Fibroblast of the aortic adventitia (primary cell): ENCODE measurements at places on chromosomes 6 and 20.

- DNase-seq = no peak
Measured at GRCh38 chr6:77073410-77073760, 389.9 kb downstream of the HTR1B start.

DNA sequence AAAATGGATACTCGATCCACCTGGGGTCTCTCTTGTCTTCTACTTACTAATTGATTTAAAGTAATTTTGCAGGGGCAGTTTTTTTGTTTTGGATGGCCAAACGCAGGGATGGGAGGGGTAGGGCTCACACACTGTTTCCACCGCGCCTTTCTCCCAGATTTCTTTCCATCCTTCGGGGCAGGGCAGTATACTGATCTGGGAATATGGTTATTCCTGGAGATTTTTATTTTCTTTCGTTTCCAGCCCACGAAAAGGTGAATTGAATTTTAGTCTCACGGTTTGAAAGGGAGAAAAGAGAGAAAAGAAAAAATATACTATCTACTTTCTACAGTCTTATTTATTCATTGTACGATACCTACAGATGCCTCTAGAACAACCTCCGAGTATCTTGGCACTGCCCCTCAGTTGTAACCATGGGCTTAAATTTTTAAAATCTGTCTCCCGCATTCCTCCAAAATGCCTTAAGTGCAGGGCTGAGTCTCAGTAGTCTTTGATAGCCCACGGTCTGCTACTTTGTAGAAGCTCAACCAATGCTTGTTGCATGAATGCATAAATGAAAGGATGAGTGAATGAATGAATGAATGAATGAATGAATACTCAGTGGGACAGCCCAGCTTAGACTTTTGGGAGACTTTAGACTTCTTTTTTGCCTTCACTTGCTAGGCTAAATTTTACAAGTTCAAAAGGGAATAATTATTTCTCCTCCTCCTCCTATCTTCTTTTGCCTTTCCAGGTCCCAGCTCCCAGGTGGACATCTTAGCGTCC lies 18.1 kb upstream of the TRIM27 start:
- DNase-seq = peak; percentile 18

DNA sequence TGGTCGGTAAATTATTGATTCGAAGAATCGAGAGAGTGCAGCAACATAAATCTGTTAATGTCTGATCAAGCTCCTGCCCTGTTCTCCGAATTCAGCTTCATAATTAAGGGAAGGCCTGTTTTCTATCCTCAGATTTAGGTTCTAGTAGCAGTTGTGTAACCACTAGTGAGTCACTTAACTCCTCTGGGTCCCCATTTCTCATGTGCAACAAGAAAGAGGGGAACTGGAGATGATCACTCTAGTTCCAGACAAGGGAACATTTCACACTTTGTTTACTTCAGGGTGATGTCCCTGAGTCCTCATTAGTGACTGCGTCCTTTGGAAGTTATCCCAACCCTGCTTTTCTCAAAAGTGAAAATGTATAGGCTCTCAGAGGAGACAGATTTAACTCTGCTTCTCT lies 68.1 kb upstream of the RNF146 start:
- DNase-seq = peak; percentile 56

DNA sequence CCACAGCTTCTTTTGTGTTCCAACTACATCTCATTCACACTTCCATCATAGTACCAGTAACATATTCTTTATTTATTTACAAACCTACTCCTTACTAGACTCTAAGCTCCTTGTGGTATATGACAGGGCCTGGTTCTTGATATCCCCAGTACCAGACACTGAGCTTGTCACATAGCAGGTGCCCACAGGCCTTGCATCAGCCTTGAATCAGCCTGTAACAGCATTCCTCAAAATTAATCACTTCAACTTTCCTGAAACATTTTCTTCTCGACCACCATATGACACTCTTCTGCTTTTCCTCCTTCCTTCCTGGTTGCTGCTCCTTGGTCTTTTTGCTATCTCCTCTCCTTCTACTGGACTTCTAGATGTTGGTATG lies 24.7 kb upstream of the SRPK1 start:
- peak; percentile 21 for DNase-seq

DNA sequence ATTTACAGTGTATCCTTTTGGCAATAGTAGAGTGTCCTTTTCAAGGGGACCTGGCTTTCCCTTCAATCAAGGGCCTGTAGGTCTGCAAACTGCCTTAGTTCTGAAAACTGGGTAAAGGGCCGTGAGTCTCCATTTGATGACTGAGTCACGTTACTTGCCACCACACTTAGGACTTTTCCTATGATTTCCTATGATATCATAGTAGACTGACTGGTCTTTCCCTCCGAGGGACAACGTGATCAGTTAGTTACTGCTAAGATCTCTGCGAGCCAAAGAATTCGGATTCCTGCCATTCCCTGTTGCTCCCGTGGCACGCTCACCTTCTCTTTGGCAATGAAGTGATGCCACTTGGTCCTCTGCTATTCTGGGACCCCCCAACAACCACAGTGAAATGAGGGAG lies 8.4 kb downstream of the ZNF831 start:
- DNase-seq = no peak

- peak; percentile 25 for DNase-seq
Measured at GRCh38 chr6:41451515-41452163, 94.5 kb upstream of the FOXP4 start.

DNA sequence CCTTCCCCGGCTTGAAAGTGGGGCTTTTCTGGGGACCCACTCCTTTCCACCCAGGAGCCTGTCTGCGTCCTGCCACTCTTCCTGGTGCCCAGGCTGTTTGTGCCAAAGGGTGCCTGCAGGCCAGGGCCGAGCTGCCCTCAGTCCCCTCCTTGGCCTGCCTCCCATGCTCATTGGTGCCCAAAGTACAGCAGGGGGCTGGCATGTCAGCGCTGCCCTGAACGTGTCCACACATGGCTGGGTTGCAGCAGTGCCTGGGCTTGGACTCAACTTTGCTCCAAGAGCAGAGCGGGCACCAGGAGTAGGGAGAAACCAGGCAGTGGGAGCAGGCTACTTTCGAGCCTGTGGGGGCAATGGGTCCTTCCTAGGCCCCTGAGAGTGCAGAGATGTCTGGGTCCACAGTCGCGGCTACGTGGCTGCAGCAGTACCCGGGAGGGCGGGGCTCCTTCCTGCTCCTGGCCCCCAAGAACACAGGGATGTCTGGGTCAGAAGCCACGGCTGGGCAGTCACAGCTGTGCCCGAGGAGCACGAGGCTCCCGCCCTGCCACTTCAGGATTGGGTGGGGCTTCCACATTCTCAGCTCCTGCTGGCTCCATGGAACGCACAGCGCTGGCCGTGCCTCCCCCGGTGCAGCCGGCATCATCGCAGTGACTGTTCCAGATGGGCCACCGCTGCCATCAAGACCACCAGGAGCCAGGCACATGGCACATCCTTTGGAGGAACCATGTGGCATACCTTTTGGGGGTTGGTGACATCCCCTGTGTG lies 50.0 kb upstream of the CLDN20 start:
- DNase-seq = no peak

DNA sequence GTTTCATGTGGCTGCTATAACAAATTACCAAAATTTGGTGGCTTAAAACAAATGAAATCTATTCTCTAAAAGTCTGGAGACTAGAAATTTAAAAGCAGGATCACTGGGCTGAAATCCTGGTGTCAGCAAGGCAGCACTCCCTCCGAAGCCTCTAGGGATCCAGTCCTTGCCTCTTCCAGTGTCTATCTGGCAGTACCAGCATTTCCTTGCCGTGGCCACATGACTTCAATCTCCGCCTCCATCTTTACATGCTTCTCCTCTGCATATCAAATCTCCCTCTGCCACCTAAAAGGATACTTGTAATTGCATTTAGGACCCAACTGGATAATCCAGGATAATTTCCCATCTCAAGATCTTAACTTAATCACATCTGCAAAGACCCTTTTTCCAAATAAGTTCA lies 30.2 kb downstream of the ARHGAP18 start:
- peak; percentile 49 for DNase-seq

GRCh38 chr6:158439255-158439654 lies 120.6 kb upstream of the TMEM181 start:
- DNase-seq = no peak

- DNase-seq = no peak
Measured at GRCh38 chr6:91718198-91718597, 1131.3 kb upstream of the MAP3K7 start.

DNA sequence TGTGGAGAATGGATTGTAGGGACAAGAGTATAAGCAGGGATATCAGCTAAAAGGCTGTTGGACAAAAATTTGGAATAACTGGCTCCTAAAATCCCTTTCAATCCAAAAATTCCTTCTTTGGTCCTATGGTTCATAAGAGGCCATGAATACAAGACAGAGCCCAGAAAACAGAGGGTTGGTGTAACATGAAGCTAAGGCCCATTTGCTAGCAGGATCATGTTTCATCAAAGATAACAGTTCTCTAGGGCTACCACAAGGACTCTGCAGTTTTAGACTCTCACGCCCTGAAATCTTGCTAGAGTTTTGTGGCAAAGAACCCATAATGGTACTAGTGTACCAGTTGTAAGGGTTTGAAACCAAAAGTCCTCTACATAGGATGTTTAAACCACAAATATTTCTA lies 327.8 kb upstream of the TBX18 start:
- DNase-seq = no peak

GRCh38 chr6:12560315-12560714 lies 156.3 kb upstream of the PHACTR1 start:
- DNase-seq = no peak

DNA sequence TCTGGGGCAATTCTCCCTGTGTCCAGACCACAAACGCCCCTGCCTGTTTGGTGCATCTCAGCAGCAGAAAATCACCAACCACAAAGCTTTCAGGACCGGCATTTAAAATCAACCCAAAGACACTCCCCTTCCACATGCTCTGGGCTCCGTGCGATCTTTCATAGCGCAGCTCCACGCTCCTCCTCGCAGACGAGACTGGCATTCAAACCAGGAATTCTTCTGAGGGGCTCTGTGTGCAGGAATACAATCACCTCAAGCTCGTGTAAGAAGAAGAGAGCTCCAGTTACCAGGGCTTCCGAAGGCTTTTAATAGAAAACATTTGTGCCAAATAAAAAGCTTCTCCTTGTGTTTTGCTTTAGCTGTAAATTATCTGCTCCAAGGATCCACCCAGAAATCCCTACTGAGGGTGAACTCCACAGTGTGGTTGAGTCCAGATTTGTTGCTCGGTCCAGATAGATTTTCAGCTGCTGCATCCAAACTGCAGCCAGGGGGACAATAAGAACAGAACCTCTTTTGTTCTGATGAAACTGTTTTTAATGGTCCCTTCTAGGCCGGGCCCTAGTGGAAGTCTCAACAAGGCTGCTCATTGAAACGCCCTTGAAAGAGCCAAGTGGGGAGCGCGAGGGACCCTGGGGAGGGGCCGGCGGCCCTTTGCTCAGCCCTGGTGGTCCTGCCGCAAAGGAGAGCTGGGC lies 16.4 kb upstream of the BMP7 start:
- no peak for DNase-seq

- no peak for DNase-seq
Measured at GRCh38 chr6:151350442-151351145, 40.8 kb downstream of the ZBTB2 start.

DNA sequence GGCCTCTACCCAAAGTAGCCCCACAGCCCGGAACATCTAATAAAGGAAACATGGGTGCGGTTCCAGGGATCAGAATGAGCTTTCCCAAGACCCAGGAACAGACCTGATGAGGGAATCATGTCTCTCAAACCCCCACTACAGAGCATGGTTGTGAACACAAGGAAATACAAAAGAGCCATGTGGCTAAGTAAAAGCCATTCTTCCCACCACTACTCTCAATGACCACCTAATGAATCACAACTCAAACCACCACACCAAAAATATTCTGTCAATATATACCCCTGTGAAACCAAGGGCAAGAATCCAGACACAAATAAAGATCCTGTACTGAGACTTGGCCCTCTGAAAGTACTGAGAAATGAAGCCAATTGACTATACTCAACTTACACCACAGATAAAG lies 20.9 kb upstream of the COL21A1 start:
- no peak for DNase-seq

DNA sequence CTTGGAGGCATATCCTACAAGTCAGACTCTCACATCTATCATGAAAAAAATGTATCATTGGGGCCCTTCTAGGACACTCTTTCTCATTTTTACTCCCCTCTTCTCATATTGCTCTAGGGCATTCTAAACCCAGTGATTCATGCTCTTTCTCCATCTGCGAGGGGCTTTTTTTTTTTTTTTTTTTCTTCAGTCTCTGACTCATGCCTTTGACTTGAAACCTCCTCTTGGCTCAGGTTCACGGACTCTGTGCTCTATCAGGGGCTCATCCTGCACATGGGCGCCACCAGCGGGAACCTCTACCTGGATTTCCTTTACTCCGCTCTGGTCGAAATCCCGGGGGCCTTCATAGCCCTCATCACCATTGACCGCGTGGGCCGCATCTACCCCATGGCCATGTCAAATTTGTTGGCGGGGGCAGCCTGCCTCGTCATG lies 17.8 kb downstream of the SLC22A1 start:
- peak; percentile 83 for DNase-seq

- no peak for DNase-seq
Measured at GRCh38 chr6:2028457-2029038, 216.9 kb downstream of the GMDS start.

DNA sequence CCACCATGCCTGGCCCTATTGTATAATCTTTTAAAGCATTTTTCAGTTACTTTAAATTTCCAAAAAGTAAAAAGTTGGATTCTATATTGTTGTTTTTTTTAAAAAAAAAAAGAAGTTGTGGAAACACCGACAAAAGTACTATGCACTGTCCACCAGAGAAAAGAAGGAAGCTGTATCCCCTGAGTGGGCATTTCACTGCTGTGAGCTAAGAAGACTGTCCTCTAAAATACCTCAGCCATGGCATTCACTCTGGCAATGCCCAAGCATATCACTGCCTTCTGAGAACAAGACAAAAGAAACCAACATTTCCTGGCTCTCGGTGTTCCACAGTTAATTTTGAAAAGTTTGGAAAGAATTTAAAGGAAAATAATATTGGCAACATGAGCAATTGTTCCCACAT lies 117.8 kb downstream of the IPCEF1 start:
- DNase-seq = no peak

- no peak for DNase-seq
Measured at GRCh38 chr20:14724468-14724867, 387.1 kb upstream of the FLRT3 start.

GRCh38 chr20:23690581-23690980 lies 1.7 kb upstream of the CST4 start:
- no peak for DNase-seq

DNA sequence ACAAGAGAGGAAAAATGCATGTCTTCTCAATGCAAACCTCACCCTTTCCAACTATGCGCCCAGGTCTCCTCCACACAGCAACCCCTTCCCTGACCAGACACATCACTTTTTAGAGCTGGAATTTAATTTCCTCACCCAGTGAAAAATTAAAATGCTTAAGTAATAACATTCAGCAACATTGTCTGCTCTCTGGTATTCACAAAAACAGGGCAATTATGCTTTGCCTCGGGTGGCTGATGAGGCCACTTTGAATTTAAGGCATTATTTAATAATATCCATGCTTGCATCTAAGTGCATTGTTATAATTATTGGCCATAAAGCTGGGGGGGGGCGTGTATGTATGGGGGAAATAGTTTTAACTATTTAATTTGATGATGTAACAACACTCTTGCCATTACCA lies 777.8 kb upstream of the NRSN1 start:
- DNase-seq = no peak

GRCh38 chr20:35883336-35883777 lies 70.9 kb downstream of the SCAND1 start:
- no peak for DNase-seq

- DNase-seq = no peak
Measured at GRCh38 chr6:67361264-67361663, 1273.8 kb upstream of the ADGRB3 start.

GRCh38 chr6:89433252-89434149 lies 549 bp downstream of the ANKRD6 start:
- no peak for DNase-seq

GRCh38 chr20:32567384-32568178 lies 17.6 kb downstream of the NOL4L start:
- no peak for DNase-seq

GRCh38 chr20:54212226-54212625 lies 4.3 kb downstream of the PFDN4 start:
- peak; percentile 89 for DNase-seq
